ENCODE measurements at places on chromosomes 6 and 20.
A peak's percentile ranks its signal among the peaks of the same experiment; 100 is the strongest.

GRCh38 chr6:43702171-43702533 lies 14.6 kb upstream of the MRPS18A start:
- no peak for DNase-seq

GRCh38 chr6:111846066-111846465 lies 27.2 kb downstream of the FYN start:
- no peak for DNase-seq

GRCh38 chr6:15343490-15344191 lies 97.8 kb downstream of the JARID2 start:
- DNase-seq: no peak

- no peak for DNase-seq
Measured at GRCh38 chr6:46465294-46466165, 25.7 kb downstream of the RCAN2 start.

DNA sequence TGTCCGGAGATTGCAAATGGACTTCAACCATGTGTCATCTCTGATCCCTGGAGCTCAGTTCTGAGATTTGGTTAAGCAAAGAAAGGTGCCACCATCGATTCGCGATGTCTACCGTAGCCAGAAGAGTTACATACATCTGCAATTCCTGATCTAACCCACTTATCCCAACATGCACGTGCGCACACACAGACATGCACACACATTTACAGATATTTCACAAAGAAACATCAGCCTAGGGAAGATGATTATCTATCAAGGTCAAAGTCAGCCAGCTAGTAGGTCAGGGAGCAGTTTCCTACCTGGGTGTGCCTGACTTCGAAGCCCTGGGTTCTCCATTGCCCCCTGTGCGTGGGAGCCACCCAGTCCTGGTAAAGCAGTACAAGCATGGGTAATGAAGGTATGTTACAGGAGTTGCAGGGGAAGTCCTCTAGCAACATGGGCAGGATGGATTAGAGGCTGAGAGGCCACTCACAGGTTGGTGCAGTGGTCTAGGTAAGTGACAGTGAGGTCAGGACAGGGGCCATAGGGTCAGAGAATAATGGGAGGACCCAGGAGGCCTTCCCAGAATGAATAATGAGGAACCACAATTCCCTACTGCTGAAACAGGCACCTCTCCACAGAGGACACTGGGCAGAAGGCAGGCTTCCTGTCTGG lies 85.2 kb upstream of the MYL9 start:
- no peak for DNase-seq

- DNase-seq: no peak
Measured at GRCh38 chr6:90036963-90037362, 142.7 kb downstream of the GJA10 start.

- DNase-seq: no peak
Measured at GRCh38 chr20:1269235-1269634, 3.1 kb downstream of the SNPH start.

GRCh38 chr6:169427856-169428255 lies 174.2 kb upstream of the THBS2 start:
- DNase-seq: no peak

- DNase-seq: no peak
Measured at GRCh38 chr6:113859349-113860180, 2.4 kb downstream of the MARCKS start.

DNA sequence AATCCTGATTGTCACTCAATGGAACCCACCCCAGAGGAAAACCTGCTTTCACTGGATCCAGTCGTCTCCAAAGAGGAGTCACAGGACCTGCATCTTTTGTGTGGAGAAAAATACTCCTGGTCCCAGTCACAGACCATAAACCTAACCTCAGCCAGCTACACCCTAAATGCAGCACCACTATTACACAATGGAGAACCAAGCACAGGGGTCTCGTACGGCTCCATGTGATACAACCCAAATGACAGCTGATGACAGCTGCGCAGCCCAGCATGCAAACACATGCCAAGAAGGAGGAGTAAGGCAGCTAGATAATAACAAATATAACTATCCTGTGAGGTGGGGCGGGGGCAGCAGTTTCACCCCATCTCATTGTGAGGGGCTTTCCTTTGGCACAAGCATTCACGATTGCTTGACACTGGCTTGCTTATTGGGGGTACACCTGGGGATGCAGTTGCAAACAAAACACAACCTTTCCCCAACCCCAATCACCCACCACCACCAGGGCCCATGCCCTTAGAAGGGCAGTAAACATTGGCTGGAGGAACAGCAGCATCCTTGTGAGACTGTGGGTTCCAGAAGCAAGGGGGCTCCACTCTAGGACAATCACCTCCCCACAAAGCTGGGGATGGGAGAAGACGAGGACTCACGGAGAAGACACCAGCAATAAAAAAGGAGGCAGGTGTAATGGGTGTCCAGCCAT lies 51.5 kb downstream of the TRERF1 start:
- no peak for DNase-seq

GRCh38 chr6:160132776-160133338 lies 11.2 kb downstream of the SLC22A1 start:
- no peak for DNase-seq

DNA sequence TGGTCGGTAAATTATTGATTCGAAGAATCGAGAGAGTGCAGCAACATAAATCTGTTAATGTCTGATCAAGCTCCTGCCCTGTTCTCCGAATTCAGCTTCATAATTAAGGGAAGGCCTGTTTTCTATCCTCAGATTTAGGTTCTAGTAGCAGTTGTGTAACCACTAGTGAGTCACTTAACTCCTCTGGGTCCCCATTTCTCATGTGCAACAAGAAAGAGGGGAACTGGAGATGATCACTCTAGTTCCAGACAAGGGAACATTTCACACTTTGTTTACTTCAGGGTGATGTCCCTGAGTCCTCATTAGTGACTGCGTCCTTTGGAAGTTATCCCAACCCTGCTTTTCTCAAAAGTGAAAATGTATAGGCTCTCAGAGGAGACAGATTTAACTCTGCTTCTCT lies 68.1 kb upstream of the RNF146 start:
- no peak for DNase-seq

GRCh38 chr6:43670623-43670986 lies 17.0 kb downstream of the MRPS18A start:
- DNase-seq: no peak

GRCh38 chr6:104428184-104428583 lies 431.5 kb downstream of the HACE1 start:
- DNase-seq: no peak

GRCh38 chr6:12656906-12657305 lies 59.7 kb upstream of the PHACTR1 start:
- DNase-seq: no peak

DNA sequence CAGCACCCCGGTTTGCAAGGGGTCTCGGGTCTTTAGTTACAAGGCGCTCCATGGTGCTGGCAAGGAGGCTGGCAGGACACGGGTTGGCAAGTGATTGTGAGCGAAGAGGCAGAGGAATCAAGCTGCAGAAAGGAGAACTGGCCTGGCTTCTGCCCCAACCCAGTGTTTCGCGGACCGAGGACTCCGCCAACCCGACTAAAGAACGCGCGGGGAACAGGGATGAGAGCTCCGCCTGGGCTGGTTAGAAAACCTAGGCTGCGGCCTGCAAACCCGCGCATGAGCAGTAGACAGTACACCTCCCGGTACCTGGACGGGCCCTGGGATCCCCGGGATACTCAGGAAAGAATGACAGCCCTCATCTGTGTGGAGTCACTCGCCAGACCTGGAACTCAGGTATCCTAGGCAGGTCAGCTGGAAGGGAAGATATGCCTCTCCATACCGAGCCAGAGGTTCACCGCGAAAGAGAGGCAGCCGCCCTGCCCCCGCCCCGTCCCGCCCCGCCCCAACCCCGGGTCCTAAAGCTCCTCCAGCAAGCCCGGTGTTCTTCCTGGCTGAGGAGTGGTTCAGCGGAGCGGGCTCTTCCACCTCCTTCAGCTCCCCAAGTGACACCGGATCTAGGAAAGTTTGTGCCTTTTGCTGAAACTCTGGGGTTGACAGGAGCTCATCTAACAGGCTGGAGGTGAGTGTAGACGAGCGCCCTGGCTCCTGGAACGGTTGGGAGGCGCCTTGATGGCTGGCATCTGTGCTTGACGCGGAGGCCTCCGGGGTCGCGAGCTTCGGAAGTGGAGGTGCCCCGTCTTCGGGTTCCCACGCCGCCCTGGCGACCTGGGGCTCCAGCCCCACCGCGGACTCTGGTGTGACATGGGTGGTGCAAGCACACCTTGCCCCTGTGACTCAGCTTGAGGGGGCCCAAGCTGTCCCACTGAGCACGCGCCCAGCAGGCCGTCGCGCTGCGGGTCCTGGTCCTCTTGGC lies 1847.3 kb upstream of the DEFB115 start:
- DNase-seq: no peak

GRCh38 chr6:41334482-41335040 lies 847 bp upstream of the NCR2 start:
- no peak for DNase-seq

- DNase-seq: no peak
Measured at GRCh38 chr6:36114798-36115408, 15.4 kb upstream of the MAPK13 start.

- no peak for DNase-seq
Measured at GRCh38 chr6:14277405-14277930, 159.9 kb downstream of the CD83 start.

DNA sequence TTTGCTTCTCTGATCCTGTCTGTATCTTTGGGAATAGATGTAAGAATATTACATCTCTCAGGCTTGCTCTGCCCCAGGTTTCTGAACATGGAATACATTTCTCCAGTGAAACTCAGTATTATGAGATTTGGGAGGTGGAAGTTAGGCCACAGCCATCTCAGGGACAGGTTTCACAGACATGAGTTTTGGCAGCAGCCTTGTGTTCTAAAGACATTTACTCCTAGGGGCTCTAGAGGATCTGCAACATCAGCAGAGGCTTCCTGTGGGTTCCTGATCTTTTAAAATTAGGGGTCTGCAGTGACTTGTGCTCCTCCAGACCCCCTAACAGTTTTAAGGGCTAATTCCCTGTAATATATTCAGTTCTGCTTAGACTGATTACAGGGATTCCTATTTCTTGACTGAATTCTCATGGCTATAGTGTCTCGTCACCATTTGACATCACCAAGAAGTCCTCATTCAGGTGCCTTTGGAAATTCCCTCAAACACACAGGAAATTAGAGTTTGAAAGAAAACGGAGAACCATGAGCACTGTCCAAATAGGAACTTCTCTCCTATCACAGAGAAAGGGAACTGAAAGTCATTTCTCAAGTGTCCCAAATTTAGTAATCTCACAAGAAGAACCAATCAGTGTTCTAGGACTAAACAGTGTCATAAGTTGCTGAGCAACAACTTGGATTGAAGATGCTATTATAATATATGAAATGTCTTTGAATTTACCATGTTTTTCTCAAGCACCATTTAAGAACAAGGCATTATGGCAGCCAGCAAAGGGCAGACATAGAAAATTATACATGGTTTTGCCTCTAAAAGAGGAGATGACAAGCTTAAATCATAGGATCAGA lies 2.5 kb upstream of the HLA-DRA start:
- DNase-seq: no peak

GRCh38 chr20:13816757-13817156 lies 31.9 kb downstream of the NDUFAF5 start:
- DNase-seq: no peak

DNA sequence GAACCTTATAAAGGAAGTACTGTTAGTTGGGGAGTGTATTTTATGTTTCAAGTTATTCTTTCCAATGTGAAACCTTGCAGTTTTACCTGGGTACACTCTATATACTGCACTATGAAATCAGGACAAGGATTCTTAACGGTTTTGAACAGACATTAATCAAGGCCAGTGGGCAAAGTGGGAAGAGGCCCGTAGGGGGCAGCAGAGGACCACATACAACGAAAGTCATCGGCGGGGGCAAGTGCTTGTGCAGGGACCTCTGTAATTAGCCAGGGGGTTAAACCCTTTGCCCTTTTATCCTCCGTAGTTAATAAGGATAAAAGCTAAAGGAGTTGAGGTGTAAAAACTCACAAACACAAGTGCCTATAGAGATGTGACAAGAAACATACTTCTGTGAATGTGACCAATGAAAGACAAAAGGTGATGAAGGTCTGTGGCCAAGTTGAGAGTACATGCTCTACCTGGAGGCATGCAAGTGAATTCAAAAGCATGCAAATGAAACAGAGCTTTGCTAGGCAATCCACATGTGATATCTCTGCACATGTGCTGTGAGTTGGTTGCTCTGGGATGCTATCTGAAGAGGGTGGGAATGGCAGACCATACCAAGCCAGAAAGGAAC lies 392.7 kb upstream of the MAN1A1 start:
- DNase-seq: peak; percentile 21

DNA sequence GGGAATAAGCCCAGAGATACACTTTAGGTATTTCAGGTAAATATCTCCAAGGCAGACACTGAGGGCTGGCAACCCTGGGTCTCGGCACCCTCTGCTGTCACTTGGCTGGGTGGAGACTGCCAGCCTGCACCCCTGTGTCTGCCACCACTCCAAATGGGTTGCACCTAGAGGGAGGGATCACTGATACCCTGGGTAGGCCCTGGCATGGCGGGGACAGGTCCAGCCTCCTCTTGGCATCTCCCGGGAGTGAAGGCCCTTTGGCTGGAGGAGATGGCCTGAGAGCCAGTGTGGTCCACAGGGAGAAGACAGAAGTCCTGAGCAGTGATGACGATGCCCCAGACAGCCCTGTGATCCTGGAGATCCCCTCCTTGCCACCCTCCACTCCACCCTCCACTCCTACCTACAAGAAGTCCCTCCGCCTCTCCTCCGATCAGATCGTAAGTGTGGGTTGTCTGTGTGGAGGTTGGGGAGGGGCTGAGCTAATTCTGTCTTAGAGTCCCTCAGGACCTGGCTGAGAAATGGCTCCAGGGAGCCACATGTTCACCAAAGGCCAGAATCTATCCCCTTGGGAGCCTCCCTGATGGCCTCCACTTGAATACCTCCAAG lies 10.9 kb downstream of the EMILIN3 start:
- no peak for DNase-seq

GRCh38 chr6:124769811-124770544 lies 192.3 kb upstream of the RNF217 start:
- DNase-seq: no peak

DNA sequence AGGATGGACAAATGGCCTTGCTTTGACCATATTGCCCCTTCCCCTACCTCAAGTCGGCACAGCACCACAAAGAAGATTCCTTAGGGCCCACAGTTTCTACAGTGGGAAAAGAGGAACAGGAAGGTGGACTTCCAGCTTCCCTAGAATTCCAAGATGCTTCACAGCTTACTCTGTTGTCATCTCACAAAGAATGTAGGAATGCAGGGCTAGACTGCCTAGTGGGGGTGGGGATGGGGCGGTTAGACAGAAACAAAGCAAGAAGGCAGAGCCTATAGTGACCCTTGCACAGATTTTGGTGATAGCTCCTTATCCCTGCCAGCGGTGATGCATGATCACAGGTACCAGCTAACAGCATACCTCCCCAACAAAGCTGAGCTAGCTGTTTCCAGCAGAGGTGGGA lies 607.6 kb upstream of the MAN1A1 start:
- no peak for DNase-seq

GRCh38 chr6:145042559-145042958 lies 692.8 kb downstream of the EPM2A start:
- DNase-seq: no peak
